ENCODE measurements at places on chromosomes 5 and 9. TPM values are rescaled to one million over a fixed set of nuclear protein-coding genes. Genes with fewer than 3 reads are reported as not detected.

The SGCD gene
- total RNA-seq, result not detected

DNA sequence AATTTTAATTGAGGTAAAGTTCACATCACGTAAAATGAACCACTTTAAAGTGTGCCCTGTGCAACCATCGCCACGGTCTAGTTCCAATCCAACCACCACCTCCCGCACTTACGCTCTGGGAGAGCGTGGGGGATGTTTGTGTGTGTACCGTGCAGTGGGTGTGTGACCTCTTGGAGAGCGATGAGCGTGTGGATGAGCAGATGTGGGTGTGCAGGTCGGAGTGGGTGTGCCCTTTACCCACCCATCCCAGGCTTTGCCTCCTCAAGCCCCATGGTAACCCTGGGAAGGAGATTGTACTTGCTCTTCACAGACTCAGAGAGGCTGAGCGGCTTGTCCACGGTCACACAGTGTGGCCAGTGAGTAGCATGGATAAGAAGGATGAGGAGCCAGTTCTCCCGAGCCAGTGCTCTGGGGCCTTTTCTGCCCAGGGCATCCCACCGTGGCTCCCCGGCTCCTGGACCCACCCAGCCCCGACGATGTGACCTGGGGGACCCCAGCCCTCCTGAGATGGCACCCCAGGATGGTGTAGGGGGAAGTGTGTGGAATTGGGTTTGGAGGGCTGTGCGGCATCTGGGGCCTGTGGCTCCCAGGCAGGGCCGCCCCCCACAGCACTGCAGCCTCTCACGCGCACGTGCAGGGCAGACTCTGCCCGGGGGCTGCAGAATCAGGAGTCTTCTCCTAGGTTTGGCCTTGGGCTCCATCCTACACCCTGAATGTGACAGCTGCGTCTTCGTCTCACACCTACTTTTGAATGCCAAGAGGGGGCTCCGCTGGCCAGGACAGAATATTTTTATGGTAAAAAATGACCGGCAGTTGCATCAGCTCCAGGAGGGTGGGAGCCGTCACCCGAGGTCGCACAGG lies 13.6 kb downstream of the LHX3 start:
- H3K4me3 ChIP-seq, result no peak overlapping the region
- peaks cover 53% of the 10 kb centered on the region for H3K27me3 ChIP-seq
- no peak for DNase-seq
- H3K27ac ChIP-seq, result no peak overlapping the region

DNA sequence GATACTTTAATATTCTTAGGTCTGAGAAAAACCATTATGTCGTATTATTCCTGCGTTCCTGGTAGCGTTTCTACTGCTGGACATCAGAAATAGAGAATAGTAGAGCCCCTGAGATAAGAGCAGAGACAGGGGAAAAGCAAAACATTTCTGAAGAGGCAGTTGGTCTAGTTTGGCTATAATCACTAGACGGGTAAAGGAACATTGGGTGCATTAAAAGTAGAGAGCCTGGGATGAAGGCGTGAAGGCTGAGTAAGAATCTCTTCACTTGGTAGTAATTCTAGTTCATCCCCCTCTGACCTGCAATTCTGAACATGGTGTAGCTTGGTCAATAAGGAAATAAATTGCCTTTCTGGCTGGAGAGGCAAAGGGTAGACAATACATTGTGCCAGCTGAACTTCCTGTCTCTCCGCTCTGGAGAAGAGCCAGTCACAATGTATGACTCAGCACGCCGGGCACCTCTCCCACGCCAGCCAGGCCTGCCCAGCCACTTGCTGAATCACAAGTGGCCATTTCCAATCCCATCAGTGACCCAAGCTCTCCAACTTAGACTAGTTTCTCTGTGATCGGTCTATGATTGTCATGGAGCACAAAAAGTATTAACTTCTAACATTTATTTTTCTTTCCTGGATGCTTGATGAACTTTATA lies 75.4 kb downstream of the STK32A start:
- H3K4me1 ChIP-seq, result peaks cover 18% of the 10 kb centered on the region
- H3K27ac ChIP-seq, result peak overlapping the region; percentile 58
- H3K4me3 ChIP-seq, result no peak overlapping the region
- H3K27me3 ChIP-seq, result no peaks in the 10 kb centered on the region
- no peaks in the 10 kb centered on the region for H3K36me3 ChIP-seq

- peak; percentile 84 for DNase-seq
- no peak overlapping the region for H3K4me3 ChIP-seq
- no peaks in the 10 kb centered on the region for H3K27me3 ChIP-seq
- H3K36me3 ChIP-seq, result peaks cover 7% of the 10 kb centered on the region
- H3K27ac ChIP-seq, result peak overlapping the region; percentile 44
- H3K4me1 ChIP-seq, result peaks cover 20% of the 10 kb centered on the region
These were observed 81.6 kb downstream of the ADAMTS16 start for GRCh38 chr5:5221724-5222123.

The PCDHB14 gene
- 18.6 TPM for total RNA-seq

The EIF4E1B gene
- not detected for total RNA-seq

DNA sequence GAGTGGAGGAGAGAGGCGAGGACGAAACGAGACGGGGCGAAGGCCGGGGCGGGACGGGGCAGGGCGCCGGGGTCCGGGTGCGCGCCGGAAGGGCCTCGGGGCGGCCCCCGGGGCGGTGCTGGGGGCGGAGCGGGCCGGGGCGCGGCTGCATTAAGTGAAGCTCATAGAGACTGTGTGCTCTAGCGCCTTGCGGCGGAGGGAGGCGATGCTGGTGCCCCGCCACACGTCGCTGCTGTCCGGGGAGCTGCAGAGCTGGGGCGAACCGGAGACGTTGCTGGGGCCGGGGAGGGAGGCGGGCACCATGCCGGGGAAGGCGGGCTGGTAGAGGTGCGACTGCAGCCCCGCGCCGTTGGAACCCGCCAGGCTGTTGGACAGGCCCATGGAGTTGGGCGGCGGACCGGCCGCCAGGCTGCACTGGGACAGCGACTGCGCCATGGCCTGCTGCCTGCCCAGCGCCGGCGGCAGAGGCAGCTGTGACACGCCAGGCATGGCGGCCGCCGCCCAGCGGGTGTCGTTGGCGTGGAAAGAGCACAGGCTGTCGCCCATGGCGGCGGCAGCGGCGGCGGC lies 8.3 kb downstream of the OTP start:
- H3K4me3 ChIP-seq, result peak overlapping the region; percentile 54
- H3K4me1 ChIP-seq, result peaks cover 12% of the 10 kb centered on the region
- H3K27ac ChIP-seq, result no peak overlapping the region
- no peaks in the 10 kb centered on the region for H3K36me3 ChIP-seq

- H3K27ac ChIP-seq, result no peak overlapping the region
- H3K4me3 ChIP-seq, result no peak overlapping the region
- H3K4me1 ChIP-seq, result no peaks in the 10 kb centered on the region
These were observed 8.9 kb downstream of the IFNE start for GRCh38 chr9:21473236-21473635.

The PALM2AKAP2 gene
- total RNA-seq, result 18.2 TPM

GRCh38 chr9:89484475-89485404 lies 13.2 kb downstream of the SEMA4D start:
- DNase-seq, result no peak
- no peaks in the 10 kb centered on the region for H3K4me1 ChIP-seq
- no peak overlapping the region for H3K27ac ChIP-seq
- no peaks in the 10 kb centered on the region for H3K27me3 ChIP-seq

The FBXL7 gene
- 14.6 TPM for total RNA-seq

The CANX gene
- total RNA-seq, result 826 TPM

GRCh38 chr5:11153670-11154382 lies 392.8 kb upstream of the DAP start:
- H3K4me1 ChIP-seq, result 0 out of 2 replicates have a peak, but pooled peaks cover 7% of the 10 kb centered on the region
- peaks cover 26% of the 10 kb centered on the region for H3K27me3 ChIP-seq
- no peak for DNase-seq

DNA sequence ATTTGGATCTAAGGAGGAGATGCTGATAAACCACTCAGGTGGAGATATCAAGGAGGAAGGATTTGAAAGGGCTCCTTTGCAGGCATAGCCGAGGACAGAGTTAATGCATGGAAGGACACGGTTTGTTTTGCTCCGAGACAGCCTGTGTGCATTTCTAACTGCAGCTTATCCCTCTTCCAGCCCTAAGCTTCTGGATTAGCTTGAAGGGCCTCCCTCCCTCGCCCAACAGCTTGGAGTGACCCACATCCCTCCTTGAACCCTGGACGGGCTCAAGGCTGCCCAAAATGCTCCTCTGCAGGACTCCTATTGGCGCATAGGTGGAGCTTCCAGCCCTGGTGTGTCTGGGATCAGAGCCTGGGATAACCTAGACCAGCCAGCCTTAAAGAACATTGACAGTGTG lies 66.7 kb downstream of the PPARGC1B start:
- H3K27me3 ChIP-seq, result no peaks in the 10 kb centered on the region
- H3K4me1 ChIP-seq, result peaks cover 9% of the 10 kb centered on the region
- DNase-seq, result no peak
- no peak overlapping the region for H3K27ac ChIP-seq

The TMEM215 gene
- not detected for total RNA-seq

GRCh38 chr5:58066076-58066475 lies 393.8 kb downstream of the PLK2 start:
- H3K4me3 ChIP-seq, result no peak overlapping the region
- no peak for DNase-seq
- no peak overlapping the region for H3K27ac ChIP-seq

GRCh38 chr5:61768692-61769281 lies 436.7 kb downstream of the ZSWIM6 start:
- peak; percentile 13 for DNase-seq
- no peak overlapping the region for H3K4me3 ChIP-seq
- H3K4me1 ChIP-seq, result no peaks in the 10 kb centered on the region
- peaks cover 14% of the 10 kb centered on the region for H3K27me3 ChIP-seq

The PGM5 gene
- 0.03 TPM for total RNA-seq

The SYK gene
- total RNA-seq, result not detected

DNA sequence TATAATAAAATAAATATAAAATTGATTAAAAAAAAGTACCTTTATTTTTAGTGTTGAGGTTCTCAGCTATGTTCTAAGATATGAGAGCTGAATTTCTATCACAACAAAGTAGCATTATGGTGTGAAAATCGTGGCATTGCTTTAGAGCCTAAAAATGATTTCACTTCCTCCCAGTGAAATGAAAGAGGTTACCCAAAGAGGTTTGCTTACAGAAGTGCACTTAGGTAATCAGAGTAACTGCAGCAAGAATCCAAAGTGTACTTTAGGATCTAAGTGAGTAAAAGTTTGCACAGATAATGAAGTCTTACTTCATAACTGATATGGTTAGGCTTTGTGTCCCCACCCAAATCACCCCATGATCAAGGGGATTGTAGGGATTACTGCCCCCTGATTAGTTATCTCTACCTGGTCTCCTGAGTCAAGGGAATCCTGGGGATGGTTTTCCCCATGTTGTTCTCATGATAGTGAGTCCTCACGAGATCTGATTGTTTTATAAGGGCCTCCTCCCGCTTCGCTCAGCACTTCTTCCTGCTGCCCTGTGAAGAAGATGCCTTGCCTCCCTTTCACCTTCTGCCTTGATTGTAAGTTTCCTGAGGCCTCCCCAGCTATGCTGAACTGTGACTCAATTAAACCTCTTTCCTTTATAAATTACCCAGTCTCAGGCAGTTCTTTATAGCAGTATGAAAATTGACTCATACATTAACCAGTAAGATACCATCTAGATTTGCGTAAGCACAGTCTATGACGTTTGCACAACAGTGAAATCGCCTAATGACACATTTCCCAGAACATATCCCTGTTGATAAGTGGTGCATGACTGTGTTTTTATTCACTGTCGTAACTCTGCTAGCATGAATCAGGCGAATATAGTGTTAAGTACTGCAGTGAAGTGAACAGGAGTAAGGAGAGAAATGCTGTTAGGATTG lies 40.3 kb upstream of the LRRC70 start:
- no peak overlapping the region for H3K4me3 ChIP-seq
- no peak for DNase-seq
- H3K4me1 ChIP-seq, result no peaks in the 10 kb centered on the region
- no peak overlapping the region for H3K27ac ChIP-seq
- H3K36me3 ChIP-seq, result peaks cover 3% of the 10 kb centered on the region

GRCh38 chr5:67455970-67456369 lies 259.4 kb upstream of the CD180 start:
- H3K27ac ChIP-seq, result no peak overlapping the region
- no peaks in the 10 kb centered on the region for H3K27me3 ChIP-seq
- no peaks in the 10 kb centered on the region for H3K4me1 ChIP-seq
- no peaks in the 10 kb centered on the region for H3K36me3 ChIP-seq
- no peak overlapping the region for H3K4me3 ChIP-seq

The NIPBL gene
- 18.9 TPM for total RNA-seq
